HS-5 (cell line): ENCODE measurements at places on chromosomes 5 and 9.

DNA sequence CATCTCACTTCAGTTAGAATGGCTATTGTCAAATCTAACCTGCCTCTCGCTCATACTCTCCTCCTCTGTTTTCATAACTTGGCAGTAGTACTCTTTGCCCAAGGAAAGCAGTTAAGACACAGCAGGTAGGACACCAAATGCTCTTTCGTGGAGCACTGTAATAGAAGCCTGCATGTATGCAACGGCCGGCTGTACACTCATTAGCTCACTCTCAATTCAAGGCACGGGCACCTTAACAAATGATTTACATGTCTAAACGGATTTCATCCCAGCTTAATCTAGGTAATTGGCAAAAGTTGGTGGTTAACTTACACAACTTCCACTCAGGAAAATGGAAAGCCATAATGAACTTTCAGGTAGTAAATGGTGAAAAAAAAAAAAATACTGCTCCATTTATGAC lies 14.9 kb downstream of the DEPDC1B start:
- DNase-seq, result no peak

- DNase-seq, result no peak
Measured at GRCh38 chr5:33433303-33434240, 7.2 kb upstream of the TARS1 start.

DNA sequence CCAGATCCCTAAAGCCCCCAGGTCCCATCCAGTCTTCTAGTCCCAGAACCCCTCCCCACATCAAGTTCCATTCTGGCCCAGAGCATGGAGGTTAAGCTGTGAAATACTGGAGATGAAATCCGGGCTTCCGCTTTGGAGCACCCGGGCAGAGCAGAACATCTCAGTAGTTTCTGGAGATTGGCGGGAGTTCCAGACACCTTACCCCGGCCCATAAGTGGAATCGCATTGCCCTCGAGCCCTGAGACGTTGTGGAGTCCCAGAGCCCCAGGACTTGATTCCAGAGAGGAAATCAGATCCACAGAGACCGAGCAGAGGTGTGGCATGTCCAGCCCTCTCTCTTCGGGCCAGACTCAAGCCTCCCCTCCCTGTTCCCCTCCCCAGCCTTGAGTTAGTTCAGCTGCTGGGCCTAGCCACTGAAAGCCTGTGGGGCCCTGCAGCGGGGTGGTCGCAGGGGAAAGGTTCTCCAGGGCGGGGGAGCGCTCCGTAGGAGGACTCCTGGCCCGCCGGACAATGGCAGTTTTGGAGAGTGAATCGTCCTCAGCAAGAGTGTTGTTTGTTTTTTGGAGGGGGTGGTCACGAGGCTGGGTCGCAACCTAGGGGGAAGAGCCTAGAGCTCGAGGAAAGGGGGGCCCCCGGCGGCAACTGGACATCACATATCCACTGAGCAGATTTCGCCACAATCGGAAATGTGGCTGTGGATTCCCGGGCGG lies 1.0 kb upstream of the PAX5 start:
- no peak for DNase-seq

- DNase-seq, result no peak
Measured at GRCh38 chr5:149206524-149207141, 65.0 kb upstream of the AFAP1L1 start.

DNA sequence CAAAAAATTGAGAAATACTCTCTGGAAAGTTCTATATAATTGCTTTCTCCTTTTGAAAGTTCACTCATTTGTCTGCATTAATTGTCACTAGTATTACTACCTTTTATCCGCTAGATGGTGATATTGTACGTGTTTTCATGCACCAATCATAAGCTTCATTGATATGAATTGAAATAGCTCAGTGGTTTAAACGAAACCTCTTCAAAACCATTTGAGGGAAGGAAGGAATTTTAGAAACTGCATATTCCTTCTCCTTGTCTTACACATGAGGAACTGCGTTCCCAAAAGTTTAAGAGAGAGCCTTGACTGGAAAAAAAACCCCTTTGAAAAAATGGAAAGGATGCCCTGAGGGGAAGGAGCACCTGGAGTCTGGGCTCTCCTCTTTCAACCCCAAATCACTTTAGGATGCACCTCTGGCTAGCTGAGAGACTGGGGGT lies 98.6 kb downstream of the YTHDC2 start:
- no peak for DNase-seq
